ENCODE measurements at places on chromosomes 11 and 22.

DNA sequence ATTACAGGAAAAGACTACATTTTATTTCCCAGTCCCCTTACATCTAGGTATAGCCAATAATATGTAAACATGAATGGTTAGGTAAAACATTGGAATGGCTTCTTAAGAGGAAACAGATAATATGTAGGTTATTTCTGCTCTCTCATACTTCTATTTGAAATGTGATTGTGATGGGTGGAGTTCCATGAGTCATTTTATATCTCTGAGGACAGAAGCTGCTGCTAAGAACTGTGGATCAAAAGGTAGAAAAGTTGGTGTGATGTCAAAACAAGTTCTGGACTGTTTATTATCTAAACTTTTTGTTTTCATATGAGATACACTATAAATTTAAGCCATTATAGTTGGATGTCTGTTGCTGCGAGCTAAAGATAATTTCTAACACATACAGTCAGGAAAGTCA lies 799.4 kb upstream of the TENM4 start:
- no peak for DNase-seq

- no peak for DNase-seq
Observed at GRCh38 chr22:23397008-23397612, 183.0 kb downstream of the IGLL1 start.

GRCh38 chr11:72041364-72042063 lies 38.8 kb downstream of the NUMA1 start:
- peak; percentile 47 for DNase-seq

GRCh38 chr11:32198053-32198452 lies 107.2 kb downstream of the RCN1 start:
- no peak for DNase-seq

GRCh38 chr11:44185522-44185921 lies 90.0 kb downstream of the EXT2 start:
- no peak for DNase-seq

Data from stimulated activated CD8-positive, alpha-beta memory T cell treated with anti-CD3 and anti-CD28 coated beads, Interleukin-4, amount 100 ng/mL, for 48 hours (primary cell).